ENCODE measurements at places on chromosomes 12 and 14.

- no peak for DNase-seq
Observed at GRCh38 chr12:60240891-60241290, 645.1 kb downstream of the SLC16A7 start.

GRCh38 chr12:123962513-123962912, 10.1 kb downstream of the CCDC92 start:
- DNase-seq, result no peak

- no peak for DNase-seq
Observed at GRCh38 chr14:50123062-50123461, 6.7 kb upstream of the VCPKMT start.

DNA sequence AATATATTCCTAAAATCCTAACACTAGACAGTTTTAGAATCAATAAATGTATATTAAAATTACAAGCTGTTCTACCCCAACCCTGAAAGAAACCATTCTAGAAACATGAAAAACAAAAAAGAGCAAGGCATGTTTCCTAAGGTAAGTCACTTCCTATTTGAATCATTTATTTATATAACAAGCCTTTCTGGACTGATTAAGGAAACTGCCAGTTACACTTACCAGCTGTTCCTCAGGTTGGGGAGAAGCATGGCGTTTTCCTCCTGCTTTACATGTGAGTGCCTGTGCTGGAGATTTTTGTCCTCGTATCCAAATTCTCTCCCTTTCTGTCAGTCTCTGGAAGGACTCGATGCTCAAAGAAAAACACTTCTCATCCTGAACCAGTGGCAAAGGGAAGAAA, 183.3 kb downstream of the EFCAB11 start:
- no peak for DNase-seq

DNA sequence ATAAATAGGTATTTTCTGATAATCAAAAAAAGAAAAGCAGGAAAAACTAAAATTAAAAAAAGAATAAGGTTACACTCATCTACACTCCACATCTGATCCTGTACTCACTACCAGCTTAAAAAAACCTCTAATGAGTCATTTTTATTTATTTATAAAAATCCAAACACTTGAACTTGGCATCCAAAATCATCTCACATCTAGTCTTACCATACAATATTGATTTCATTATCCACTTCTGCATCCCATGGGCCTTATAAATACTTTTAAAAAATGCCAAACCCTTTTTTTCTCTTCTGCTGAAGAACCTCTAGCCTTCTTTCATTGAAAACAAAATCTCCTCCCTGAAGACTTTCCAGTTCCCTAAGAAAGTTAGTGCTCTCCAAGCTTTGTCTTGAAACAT, 109.7 kb downstream of the TMTC3 start:
- DNase-seq, result no peak

- no peak for DNase-seq
Observed at GRCh38 chr12:106235770-106236169, 12.1 kb downstream of the CKAP4 start.

DNA sequence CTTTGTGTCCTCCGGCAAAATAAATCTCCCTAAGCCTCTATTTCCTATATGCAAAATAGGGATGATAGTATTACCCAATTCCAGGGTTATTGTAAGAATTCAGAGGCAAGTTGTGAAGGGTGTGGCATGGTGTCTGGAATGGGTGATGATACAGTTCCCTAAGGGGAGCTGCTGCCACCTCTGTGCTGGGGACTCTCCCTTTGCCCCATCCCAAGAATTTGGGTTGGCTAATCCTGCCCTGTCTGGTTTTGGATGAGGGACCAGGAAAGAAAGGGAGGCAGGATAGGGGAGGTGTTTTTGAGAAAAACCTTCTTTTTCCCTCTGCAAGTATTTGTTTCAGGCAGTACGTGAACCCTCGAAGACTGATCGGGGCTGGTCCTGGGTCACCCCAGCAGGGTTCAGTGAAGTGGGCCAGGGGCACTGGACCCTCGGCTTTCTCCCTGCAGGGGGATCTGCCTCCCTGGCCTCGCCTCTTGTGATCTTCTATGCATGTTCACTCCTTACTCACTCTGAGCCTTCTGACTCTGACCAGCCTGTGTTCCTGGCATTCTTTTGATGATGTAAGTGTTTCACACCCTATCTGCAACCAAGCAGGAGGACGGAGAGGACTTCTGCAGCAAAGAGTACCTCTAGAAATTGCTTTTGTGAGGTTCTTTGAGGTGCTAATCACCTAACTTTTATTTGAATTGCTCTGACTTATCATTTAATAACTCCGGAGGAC, 60.8 kb downstream of the RASSF3 start:
- DNase-seq, result no peak

GRCh38 chr14:22449600-22449905, 139.5 kb downstream of the DAD1 start:
- no peak for DNase-seq

GRCh38 chr12:5088586-5089264, 45.0 kb downstream of the KCNA5 start:
- no peak for DNase-seq

- DNase-seq, result no peak
Observed at GRCh38 chr14:103611215-103611614, 17.8 kb upstream of the KLC1 start.

DNA sequence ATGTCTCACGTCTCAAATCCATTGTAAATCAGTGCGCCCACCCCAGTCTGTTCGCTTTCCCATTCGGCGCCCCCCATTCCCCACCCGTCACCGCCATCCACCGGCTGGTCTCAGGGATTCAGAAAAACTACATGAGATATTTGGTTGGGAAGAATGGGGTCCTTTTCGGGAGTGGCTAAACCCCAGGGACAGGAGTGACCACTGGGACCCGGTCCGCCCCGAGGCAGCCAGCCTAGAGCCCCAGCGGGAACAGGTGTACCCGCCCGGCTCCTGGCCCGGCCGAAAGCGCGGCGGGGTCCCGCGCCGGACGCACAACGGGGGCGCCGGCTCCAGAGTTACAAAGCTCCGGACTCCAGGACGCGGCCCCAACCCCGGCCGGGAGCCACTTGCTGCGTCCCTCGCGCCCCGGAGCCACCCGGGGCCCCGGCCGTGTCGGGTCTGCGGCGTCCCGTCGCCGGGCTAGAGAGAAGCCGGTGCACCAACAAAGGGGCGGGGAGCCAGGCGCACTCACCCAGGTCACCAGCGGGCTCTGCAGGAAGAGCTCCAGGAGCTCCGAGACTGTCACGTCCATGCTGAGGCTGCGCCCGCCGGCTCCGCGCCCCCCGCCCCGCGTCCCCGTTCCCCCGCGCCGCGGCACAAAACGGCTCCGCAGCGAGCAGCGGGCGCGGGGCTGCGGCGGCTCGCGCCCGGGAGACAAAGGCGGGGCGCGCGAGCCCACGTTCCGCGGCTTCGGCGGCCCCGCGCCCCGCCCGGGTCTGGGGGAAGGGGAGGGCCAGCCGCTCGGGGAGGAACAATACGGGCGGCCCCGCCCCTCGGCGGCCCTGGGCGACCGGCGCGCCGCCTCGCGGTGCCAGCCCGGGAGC, at the start of gene CCDC88C:
TSS of gene CCDC88C (minus strand) at position 701 of the 863 bp plus-strand sequence. CDS start at position 571, 130 bp downstream.
- peak; percentile 66 for DNase-seq

- DNase-seq, result no peak
Observed at GRCh38 chr12:19710811-19711793, 271.8 kb downstream of the AEBP2 start.
